ENCODE measurements at places on chromosomes 4 and X.

DNA sequence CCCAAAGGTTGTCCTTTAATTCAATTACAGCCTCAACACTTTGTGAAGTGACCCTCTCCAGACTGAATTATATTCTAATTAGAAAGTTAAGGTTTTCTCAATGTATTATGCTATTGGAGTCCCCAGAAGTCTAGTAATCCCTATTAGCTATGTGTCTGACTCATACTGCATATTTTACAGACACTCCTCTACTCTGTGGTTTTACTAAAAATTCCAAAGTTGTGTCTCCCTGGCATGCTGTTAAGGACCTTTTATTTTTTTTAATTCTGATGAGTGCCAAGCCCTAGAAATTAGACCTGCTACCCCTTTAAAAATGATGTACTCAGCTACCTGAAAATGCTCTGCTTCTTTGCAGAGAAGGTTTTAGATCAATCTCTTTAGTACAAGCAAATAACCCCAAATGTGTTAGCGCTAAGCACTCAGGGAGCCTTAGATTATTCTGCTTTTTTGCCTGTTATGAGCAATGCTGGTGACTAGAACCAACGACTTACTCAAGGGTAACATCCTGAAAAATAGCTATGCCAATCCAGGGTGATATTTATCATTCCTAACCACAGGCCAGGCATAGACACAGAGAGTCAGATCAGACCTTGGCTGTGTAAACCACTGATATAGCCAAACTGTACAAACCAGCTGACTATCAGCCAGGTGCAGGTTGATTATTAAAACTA is 26.1 kb upstream of the CXCL13 start:
- peak; percentile 65 for DNase-seq

DNA sequence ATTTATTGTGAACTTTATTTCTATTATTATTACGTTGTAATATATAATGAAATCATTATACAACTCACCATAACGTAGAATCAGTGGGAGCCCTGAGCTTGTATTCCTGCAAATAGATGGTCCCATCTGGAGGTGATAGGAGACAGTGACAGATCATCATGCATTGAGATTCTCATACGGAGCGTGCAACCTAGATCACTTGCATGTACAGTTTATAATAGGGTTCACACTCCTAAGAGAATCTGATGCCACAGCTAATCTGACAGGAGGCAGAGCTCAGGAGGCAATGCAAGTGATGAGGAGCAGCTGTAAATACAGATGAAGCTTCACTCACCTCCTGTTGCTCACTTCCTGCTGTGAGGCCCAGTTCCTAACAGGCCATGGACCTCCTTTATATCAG is 2170.2 kb downstream of the PCDH7 start:
- no peak for DNase-seq

- peak; percentile 33 for DNase-seq
Observed at GRCh38 chr4:140448830-140449229, 21.4 kb upstream of the CLGN start.

GRCh38 chrX:103817502-103817901 is 14.6 kb downstream of the RAB9B start:
- peak; percentile 80 for DNase-seq

GRCh38 chr4:14023036-14023435 is 395.5 kb upstream of the BOD1L1 start:
- DNase-seq, result no peak

GRCh38 chrX:115350711-115351381 is 61.3 kb downstream of the LUZP4 start:
- DNase-seq, result no peak

- DNase-seq, result peak; percentile 38
Observed at GRCh38 chrX:85111347-85111746, 107.7 kb downstream of the APOOL start.

- DNase-seq, result no peak
Observed at GRCh38 chrX:73877687-73878086, 314.7 kb downstream of the CHIC1 start.

All from hematopoietic multipotent progenitor cell treated with erythropoietin and hydrocortisone succinate and interleukin-3 and kit ligand, for 4 days (in vitro differentiated cells).